Stimulated activated CD4-positive, alpha-beta T cell treated with anti-CD3 and anti-CD28 coated beads, Interleukin-12 subunit alpha, Interleukin-12 subunit beta, amount 100 ng/mL, for 24 hours (primary cell): ENCODE measurements at places on chromosomes 16 and 17.

DNA sequence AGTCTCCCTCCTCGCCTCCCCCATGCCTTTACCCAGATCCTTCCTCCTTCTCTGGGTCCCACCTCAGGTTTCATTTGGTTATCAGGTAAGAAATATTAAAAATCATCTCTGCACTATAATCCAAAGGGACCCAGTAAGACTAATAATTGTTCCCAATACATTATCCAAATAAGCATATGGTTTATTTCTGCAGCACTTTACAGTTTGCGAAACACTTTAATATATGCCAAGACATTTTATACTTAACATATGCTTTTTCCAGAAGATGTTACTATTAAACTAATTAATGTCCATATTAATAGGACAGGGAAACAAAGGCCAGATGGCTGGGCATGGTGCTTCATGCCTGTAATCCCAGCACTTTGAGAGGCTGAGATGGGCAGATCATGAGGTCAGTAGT, 33.3 kb downstream of the CD300LF start:
- DNase-seq: no peak

DNA sequence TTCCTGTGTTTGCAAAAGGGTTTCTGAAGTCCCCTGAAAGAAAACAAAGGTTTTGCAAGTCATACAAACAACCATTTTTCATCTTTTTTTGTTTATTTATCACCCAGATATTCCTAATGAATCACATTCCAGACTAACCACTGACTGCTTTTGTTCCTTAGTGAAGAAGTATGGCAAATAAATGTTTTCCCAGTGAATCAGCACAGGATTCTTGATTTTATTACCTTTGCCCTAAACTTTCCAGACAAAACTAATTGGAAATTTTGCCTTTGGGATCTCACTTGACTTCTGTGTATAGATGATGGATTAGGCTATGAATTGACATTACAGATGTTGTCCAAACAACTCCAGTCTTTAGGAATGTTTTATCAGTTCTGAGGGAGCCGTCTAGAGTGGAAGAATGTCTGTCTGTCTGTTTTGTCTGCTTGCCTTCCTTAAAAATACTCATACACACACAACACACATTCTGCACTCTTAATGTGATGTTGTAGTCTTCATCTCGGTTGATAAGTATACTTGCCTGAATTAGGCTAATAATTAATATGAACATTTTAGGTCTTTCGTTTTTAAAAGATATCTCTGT, 48.9 kb downstream of the VMP1 start:
- no peak for DNase-seq

- no peak for DNase-seq
Observed at GRCh38 chr17:7260651-7261378, 1.5 kb downstream of the CLDN7 start.

- DNase-seq: peak; percentile 11
Observed at GRCh38 chr16:56513972-56514371, 5.9 kb downstream of the BBS2 start.

GRCh38 chr16:19886073-19886941, 1.7 kb upstream of the GPRC5B start:
- peak; percentile 82 for DNase-seq
